Activated T-helper 1 cell treated with anti-CD3 and anti-CD28 coated beads, Interleukin-12 subunit alpha, Interleukin-12 subunit beta, Interleukin-2, Interleukin-4 antibody, amounts not matched to agents 30 ng/mL and 10 ng/mL and 1 ng/mL, durations not matched to agents 14 hours and 24 hours and 36 hours (primary cell): ENCODE measurements at places on chromosomes 2 and 18.

DNA sequence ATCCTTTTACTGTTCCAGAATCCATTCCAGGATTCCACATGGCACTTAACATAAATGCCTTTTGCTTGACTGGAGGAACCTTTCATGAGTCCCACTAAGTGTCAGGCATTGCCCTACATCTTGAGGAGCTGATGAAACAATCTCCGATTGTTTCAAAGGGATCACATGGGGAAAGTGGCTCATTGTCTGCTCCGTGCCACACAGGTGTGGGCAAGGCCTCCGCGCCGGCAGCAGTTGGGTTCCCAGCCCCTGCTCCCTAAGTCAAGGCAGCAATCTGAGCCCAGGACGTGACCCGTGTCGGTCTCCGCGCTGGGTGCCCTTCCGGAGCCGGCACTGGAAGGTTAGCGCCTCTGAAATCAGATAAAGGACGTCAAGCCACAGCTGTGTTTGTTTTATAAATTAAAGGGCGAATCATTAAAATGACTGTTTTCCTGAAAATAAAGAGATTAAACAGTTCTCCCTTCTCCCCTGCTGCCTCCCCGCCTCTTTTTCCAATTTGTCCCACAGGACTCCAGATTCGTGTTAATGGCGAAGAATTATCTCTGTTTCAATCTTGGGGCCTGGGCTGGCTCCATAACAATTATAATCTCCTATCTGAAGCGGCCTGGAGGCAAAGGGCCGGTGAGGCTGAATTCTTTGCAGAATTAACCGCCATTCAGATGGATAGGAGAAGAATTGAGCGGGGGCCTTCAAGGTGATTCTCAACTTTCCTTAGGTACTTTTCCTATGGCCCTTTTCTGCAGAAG is 84.3 kb upstream of the FZD7 start:
- H3K27ac ChIP-seq: no peak overlapping the region
- H3K4me1 ChIP-seq: no peaks in the 10 kb centered on the region
- no peaks in the 10 kb centered on the region for H3K36me3 ChIP-seq
- peaks cover 5% of the 10 kb centered on the region for H3K27me3 ChIP-seq

DNA sequence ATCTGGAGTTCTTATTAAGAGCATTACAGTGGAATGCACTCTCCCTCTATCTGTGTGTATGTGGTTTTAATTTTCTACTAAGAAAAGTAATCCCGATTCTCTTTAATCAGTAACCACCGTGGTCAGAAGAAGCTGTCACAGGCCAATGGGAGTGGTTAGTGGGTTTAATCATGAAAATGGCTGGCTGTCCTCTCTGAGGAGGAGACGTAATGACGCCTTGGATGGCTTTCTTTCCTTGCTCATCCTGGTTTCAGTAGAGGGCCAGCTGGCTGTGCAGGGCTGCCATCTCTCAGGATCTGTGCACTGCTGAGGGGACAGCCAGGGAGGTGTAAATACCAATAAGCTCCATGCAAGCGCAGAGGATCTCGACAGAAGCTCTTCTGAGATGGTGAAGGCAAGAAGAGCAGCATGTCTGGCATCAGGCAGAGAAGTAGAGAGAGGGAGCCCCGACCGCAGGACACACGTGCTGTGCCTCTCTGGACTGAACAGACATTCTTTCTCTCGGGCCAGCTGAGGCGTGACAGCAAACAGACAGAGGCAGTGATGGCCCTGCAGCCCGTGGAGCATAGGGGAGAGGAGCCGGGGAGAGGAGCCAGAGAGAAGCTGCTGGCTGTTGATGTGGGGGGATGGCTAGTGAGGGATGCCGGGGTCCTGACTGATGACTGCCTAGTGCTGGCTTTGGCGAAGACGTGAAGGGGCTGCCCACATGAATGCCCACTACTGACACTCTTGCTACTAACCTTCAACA is 65.1 kb upstream of the DAPL1 start:
- no peak overlapping the region for H3K4me3 ChIP-seq
- no peak for DNase-seq
- no peaks in the 10 kb centered on the region for H3K36me3 ChIP-seq
- H3K27me3 ChIP-seq: peaks cover 1% of the 10 kb centered on the region
- H3K27ac ChIP-seq: no peak overlapping the region

GRCh38 chr2:206063635-206064034 is 22.3 kb downstream of the INO80D start:
- no peaks in the 10 kb centered on the region for H3K27me3 ChIP-seq
- peaks cover 11% of the 10 kb centered on the region for H3K4me1 ChIP-seq
- peaks cover 21% of the 10 kb centered on the region for H3K36me3 ChIP-seq
- no peak for DNase-seq

DNA sequence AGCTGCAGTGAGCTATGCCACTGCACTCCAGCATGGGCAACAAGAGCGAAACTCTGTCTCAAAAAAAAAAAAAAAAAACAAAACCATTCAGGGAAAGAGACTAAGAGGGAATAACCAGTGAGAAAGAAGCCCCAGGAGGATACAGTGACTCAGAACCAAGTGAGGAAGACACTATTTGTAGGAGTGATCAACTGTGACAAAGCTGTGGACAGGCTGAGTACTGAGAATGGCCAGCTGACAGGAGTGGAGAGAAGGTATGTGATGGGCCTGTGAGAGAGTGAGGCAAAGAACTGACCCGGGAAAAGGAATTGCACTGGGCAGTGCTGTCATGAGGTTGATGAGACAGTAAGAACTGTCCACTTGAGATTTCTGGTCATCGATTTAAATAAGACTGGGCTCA is 6.7 kb upstream of the LCT start:
- peak overlapping the region; percentile 53 for H3K27ac ChIP-seq
- no peaks in the 10 kb centered on the region for H3K27me3 ChIP-seq
- no peak overlapping the region for H3K4me3 ChIP-seq

DNA sequence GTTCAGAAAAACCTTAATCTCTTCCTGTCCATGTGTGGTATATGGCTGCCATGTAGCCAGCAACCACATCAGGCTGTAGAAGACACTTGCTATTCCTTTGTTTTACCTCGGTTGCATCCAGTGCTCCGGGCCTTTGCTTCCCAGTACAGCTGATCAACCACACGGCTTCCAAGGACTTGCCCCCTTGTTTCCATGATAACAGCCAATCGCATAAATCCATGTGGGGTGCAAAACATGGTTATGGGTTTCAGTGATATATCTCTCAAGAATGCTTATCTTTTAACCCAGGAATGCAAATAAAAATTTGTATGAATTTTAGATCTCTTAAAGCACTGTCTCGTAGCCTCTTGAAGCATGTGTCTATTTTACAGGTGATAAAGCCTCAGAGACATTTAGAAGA is 118.3 kb downstream of the MGAT5 start:
- H3K4me3 ChIP-seq: no peak overlapping the region
- H3K4me1 ChIP-seq: peaks cover 18% of the 10 kb centered on the region
- peaks cover 2% of the 10 kb centered on the region for H3K27me3 ChIP-seq
- peaks cover 3% of the 10 kb centered on the region for H3K36me3 ChIP-seq
- no peak overlapping the region for H3K27ac ChIP-seq

DNA sequence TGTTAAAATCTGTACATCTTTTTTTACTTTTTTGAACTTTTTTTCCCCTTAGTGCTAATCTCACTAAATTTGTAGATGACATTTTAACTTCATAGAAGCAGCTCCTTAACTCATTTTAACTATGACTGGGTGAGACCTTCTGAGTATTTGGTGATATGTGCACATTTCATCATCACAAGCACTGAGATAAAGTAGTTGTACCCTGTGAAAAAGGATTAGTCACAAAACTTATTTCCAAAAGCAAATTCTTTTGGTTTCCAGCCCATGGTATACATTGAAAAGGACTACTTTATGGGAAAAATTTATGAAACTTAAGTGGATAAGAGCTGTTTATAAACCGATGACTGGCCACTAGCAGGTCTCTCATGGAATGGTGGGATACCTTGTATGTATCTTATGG is 581.5 kb downstream of the PLCL1 start:
- H3K4me1 ChIP-seq: no peaks in the 10 kb centered on the region
- no peak for DNase-seq
- no peak overlapping the region for H3K4me3 ChIP-seq

DNA sequence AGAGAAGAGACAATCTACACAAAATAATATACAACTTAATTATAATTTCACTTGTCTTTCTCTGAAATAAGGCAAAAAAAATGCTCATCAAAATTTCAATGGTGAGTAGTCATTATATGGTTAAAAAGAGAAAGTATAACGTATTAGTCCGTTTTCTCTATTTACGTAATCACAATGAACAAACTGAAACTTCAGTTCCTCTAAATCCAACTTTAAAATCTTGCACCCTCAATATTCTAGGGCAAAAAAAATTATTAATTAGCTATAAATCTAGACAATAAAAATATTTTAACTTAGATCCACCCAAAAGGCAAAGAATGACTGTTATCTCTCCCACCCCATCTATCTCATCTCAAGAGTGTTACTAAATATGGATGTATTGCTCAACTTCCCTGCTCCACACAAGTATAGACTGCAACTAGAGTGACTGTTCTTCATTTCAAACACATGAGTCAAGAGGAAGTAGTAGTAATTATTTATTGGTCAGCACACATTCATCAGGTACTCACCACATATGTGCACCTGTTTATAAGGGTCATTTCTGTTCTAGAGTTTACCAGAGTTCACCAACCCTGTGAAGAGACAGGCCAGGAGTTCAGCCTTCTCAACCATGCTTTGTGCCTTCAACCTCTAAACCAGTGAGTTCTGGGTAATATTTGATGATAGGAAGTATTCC is 36.4 kb downstream of the STK39 start:
- peak overlapping the region; percentile 28 for H3K4me3 ChIP-seq
- peaks cover 9% of the 10 kb centered on the region for H3K36me3 ChIP-seq
- peak overlapping the region; percentile 85 for H3K27ac ChIP-seq
- peaks cover 53% of the 10 kb centered on the region for H3K4me1 ChIP-seq
- DNase-seq: no peak

- no peaks in the 10 kb centered on the region for H3K27me3 ChIP-seq
- H3K27ac ChIP-seq: no peak overlapping the region
- H3K4me1 ChIP-seq: no peaks in the 10 kb centered on the region
- no peaks in the 10 kb centered on the region for H3K36me3 ChIP-seq
Measured at GRCh38 chr2:30394096-30394495, 53.0 kb upstream of the LCLAT1 start.

GRCh38 chr2:187302586-187302985 is 145.5 kb downstream of the CALCRL start:
- H3K4me1 ChIP-seq: no peaks in the 10 kb centered on the region
- no peak overlapping the region for H3K27ac ChIP-seq
- DNase-seq: no peak
- H3K27me3 ChIP-seq: peaks cover 2% of the 10 kb centered on the region

GRCh38 chr2:109436610-109437225 is 177.0 kb downstream of the SEPTIN10 start:
- no peak overlapping the region for H3K27ac ChIP-seq
- H3K36me3 ChIP-seq: no peaks in the 10 kb centered on the region
- H3K4me3 ChIP-seq: no peak overlapping the region
- no peaks in the 10 kb centered on the region for H3K4me1 ChIP-seq
- DNase-seq: no peak

- no peak for DNase-seq
- H3K27me3 ChIP-seq: no peaks in the 10 kb centered on the region
- H3K4me3 ChIP-seq: no peak overlapping the region
- no peaks in the 10 kb centered on the region for H3K36me3 ChIP-seq
- no peak overlapping the region for H3K27ac ChIP-seq
Measured at GRCh38 chr2:155223781-155224406, 525.4 kb downstream of the KCNJ3 start.

GRCh38 chr2:41782306-41783158 is 265.3 kb upstream of the PKDCC start:
- H3K4me1 ChIP-seq: no peaks in the 10 kb centered on the region
- no peaks in the 10 kb centered on the region for H3K36me3 ChIP-seq
- no peak overlapping the region for H3K27ac ChIP-seq
- no peak overlapping the region for H3K4me3 ChIP-seq

DNA sequence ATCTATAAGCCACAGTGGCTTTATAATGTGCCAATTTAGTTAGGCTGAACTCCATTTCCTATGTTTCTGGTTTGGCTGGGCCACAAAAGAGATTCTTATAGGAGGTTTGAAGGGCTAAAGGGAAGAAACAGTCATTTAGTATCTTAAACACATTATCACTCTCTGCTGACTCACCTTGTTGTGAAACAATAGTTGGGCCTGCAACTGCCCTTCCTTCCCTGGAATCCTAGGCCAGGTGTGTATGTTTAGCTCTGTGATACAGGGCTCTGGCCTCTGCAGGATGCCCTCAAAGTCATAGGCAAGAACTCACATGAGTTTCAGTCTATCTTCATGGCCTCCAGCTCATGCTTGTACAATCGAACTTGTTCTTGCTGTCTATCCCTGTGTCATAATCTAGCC is 400.0 kb upstream of the CELF4 start:
- H3K27me3 ChIP-seq: no peaks in the 10 kb centered on the region
- no peaks in the 10 kb centered on the region for H3K4me1 ChIP-seq
- DNase-seq: no peak
- H3K27ac ChIP-seq: no peak overlapping the region

GRCh38 chr2:95047629-95048510 is 22.4 kb downstream of the MAL start:
- peak overlapping the region; percentile 87 for H3K27ac ChIP-seq
- no peak overlapping the region for H3K4me3 ChIP-seq
- peaks cover 82% of the 10 kb centered on the region for H3K4me1 ChIP-seq
- peaks cover 57% of the 10 kb centered on the region for H3K36me3 ChIP-seq
- no peak for DNase-seq

DNA sequence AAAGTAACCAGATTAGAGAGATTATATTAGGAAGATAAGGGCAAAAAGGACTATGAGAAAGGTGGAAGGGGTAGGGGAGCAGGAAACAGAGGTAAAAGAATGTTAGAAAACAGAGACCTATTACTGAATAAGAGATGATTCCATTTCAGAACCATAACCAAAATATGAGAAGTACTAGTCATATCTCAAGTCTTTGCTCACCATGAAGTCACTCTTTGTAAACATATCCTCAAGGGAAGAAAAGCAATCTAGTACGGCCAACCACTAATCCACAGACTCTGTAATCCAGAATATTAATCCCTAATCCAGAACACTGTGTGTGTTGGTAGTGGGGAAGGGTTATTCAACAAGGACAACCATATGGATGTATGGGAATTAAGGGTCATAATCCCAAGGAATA is 92.0 kb downstream of the CDCA7 start:
- no peak for DNase-seq
- H3K4me1 ChIP-seq: peaks cover 15% of the 10 kb centered on the region
- H3K27me3 ChIP-seq: peaks cover 16% of the 10 kb centered on the region
- no peak overlapping the region for H3K4me3 ChIP-seq

- H3K36me3 ChIP-seq: no peaks in the 10 kb centered on the region
- no peak overlapping the region for H3K4me3 ChIP-seq
- no peaks in the 10 kb centered on the region for H3K4me1 ChIP-seq
- H3K27me3 ChIP-seq: peaks cover 1% of the 10 kb centered on the region
- no peak overlapping the region for H3K27ac ChIP-seq
Measured at GRCh38 chr2:203469546-203469945, 65.6 kb downstream of the RAPH1 start.
